ENCODE measurements at places on chromosomes 11 and 22.

- DNase-seq = no peak
Observed at GRCh38 chr11:59878575-59878974, at the start of gene OOSP3. Gene OOSP3 (plus strand): TSS chr11:59878782. CDS start chr11:59878809, 27 bp downstream.

DNA sequence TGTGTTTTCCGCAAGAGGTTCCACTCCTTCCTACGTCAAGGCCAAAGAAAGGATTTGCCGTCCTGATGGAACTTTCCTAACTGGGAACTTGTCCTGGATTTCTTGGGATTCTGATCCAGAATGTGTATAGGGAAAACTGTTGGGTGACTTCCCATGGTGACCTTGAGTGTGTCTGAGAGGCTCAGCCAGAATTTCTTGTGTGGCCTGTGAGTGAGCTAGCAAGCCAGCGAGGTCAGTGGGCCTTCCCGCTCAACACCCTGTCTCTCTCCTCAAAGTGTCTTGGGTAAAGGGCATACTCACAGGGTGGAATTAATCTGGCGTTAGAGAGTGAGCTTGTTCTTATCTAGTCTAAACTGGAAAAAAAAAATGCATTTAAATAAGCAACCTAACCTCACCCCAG lies 20.4 kb downstream of the ZNRF3 start:
- DNase-seq = no peak

DNA sequence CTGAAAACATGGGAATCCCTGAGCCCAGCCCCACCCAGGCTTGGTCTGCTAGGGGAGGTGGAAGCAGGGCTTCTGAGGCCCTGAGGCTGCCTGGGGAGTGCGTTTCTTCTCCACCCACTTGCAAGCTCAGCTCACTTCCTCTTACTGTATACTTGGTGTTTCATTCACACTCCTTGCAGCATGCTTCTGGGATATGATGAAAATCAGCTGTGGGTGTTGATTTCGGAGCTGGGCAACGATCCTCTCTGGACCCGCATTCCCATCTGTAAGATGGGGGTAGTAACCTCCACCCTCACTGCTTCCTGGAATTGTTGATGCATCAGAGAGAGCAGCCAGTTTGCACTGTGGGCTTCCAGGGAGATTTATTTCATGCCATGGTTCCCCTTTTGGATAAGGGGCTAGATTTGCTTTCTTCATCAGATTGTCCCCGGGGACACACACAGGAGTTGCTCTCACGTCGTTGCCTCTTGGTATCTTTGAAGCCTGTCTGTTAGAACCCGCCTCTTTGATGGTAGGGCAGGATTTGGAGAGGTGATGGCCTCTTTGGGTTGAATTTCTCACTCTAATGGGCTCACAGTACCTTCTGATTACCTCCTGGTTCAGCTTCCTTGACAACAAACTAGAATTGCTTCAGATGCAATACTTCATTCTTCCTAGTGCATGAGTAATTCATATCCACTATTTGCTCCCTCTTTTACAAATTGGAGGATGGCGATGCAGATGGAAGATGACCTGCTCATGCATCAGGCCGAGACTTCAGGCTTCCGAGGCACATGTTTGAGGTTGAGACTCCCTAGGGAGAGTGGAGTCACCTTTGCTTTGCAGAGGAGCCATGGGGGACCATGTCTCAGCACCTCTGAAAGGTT lies 40.4 kb downstream of the BCR start:
- DNase-seq = peak; percentile 54

DNA sequence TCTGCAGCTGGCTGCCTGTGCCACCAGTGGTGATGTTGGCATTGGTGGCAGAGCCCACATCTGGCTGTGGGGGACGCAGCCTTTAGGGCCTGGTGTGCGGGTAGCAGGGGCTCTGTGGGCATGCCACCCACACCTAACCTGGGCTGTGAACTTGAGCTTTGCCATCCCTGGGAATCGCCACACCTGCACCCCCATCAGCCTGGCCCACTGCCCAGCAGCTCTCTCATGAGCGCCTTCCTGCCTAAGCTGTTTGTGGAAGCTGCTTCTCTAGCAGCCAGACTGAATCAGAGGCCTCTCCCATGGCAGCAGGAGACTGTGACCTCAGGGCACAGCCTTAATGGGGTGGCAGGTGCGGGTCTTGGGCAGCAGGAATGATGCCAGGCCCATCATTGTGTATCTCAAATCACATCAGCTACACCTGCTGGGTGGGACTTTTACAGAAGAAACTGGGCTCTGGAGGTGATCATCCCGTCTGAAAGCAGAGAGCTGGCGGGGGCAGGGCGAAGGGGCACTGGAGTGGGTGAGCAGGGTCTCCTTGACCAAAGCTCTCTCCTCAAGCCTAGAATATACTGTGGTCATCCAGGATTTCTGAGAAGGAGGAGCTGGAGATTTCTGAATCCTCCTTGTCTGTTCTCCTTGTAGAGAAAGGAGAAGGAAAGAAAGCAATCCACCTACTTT lies 17.8 kb upstream of the CARS1 start:
- DNase-seq = no peak

DNA sequence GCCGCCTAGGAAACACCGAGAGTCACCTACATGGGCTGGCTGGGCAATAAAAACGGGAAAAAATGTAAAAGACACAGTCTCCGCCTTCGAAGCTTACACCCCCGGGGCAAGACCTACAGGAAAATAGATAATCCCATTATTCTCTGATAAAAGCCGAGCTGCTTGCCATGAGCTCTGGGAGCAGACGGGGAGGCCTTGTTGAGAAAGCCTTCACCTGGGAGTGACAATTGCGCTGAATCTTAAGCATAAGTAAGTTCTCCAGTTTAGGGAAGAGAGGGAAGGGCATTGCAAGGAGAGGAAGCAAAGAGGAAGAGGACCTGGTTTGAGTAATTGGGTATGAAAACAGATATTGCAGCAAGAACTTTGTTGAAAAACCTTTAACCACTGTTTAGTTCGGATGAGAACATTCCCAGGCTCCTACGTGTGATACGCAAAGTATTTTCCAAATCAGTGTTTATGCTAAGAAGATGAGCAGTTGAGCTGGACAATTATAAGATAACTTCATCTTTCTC lies 813 bp upstream of the BTBD10 start:
- peak; percentile 1 for DNase-seq

- no peak for DNase-seq
Observed at GRCh38 chr11:33701302-33702230, 940 bp upstream of the C11orf91 start.

DNA sequence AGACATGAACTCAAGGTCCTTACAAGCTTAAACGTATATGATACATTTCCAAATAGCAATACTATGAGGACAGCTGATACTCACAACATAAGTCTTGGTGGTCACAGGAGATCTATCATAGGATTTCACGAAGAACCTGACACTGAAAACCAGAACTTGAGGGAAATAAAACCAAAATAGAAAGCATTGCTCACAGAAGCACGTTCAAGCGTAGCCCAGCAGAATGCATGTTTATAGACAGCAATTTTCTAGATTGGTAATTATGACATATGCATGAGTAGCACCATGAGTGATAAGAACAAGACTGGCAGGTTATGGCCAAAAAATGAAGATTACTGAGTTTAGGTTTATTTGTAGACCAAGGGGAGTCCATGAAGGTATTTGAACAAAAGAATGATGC lies 243.5 kb downstream of the ETS1 start:
- DNase-seq = peak; percentile 68

GRCh38 chr11:128840783-128841182 lies 26.3 kb downstream of the KCNJ1 start:
- DNase-seq = no peak

GRCh38 chr11:44450295-44450932 lies 115.0 kb upstream of the CD82 start:
- no peak for DNase-seq

- no peak for DNase-seq
Observed at GRCh38 chr11:121567995-121568394, 115.2 kb upstream of the SORL1-AS1 start.

GRCh38 chr11:125313271-125314219 lies 149.0 kb downstream of the PKNOX2 start:
- DNase-seq = no peak

DNA sequence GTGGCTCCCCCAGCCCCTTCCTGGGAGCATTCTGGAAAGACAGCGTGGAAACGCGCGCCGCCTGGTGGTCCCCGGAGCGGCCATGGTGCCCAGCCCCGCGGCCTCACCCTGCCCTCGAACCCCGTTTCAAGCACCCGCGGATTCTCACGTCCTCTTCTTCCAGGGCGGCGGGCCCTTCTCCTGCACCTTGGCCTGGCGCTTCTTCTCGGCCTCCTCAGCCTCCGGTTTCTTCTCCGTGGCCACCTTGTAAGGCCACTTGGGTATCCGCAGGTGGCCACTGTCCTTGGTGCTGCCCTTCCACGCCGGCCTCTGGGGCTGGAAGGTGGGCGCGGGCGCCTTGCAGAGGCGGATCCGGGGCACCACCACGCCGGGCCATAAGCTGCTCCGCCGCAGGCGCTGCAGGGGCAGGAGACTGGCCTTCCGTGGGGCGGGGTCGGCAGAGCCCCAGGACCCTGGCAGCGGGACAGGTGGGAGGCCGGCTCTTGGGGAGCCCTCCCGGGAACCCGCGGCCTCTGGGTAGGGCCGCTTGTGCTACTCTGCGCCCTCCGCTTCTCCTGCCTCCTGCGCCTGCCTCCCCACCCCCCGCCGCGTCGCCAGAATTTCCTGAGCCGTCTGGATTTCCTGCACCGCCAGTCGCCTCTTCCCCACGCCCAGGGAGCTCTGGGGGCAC lies 83.4 kb downstream of the TRIM51G start:
- DNase-seq = no peak

DNA sequence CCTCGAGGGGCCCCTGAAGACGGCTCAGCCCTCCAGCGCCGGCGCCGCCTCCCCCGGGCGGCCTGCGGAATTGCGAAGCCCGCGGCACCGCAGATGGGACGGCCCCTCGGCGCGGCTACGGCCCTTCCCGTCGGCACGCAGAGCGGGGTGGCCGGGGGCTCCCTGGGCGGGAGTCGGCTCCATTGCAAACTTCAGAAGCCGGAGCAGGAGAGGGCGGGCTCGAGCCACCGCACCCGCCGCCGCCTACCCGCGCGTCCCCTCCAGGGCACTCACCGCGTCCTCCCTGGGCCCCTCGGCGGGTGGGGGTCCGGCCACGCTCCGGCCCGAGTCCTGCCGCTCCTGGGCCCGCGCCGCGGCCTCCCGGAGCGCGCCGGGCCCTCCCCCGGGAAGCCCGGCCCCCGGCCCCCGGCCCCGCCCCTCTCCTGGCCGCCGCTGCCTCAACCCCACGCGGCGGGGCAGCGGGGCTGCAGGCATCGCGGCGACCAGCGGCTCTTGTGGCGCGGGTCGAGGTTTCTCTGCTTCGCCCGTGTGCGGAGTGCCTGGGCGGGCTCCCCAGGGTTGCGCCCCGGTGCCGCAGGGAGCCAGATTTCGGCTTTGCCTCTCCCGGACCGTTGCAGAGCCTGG lies at the start of gene PACSIN3:
Gene PACSIN3, minus strand, starts transcription at position 359 of the 624 bp plus-strand sequence. CDS start 3,707 bp downstream, outside the sequence.
- DNase-seq = peak; percentile 50

- no peak for DNase-seq
Observed at GRCh38 chr11:130049328-130049771, 20.3 kb upstream of the APLP2 start.

All from activated CD4-positive, alpha-beta T cell treated with anti-CD3 and anti-CD28 coated beads, Interleukin-2, Interleukin-6, amounts not matched to agents 100 ng/mL and 50 ng/mL, durations not matched to agents 16 hours and 8 hours (primary cell).